NCI-H2029 (cell line): ENCODE measurements at places on chromosomes 5 and 9.

DNA sequence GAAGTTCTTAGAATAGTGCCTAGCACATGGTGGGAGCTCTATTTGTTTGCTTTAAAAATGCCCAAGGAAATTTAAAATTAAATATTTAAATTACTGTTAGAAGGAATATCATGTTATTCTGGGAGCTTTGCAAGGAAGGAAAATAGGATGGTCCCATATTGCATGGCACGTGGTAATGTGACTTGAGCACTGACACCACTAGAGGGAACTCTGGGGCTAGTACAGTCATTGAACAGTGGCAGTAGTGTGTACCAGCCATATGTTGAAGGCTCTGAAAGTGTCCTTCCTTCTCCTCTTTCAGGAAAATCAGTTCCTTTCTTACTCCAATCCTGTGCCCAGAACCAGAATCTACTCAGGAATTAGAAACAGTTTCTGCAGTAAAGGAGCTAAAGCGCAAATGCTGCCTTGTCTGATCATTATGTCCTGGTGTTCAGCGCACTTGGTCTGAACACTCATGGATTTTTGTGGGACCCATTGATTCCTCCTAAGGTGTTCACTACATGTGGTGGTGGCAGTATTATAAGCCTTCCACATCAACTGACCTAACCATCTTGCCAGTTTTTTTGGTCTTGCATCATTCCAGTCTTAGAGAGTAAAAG lies 54.1 kb downstream of the GDA start:
- no peak for DNase-seq

- DNase-seq = no peak
Measured at GRCh38 chr5:151465476-151465875, 18.1 kb downstream of the SLC36A1 start.

DNA sequence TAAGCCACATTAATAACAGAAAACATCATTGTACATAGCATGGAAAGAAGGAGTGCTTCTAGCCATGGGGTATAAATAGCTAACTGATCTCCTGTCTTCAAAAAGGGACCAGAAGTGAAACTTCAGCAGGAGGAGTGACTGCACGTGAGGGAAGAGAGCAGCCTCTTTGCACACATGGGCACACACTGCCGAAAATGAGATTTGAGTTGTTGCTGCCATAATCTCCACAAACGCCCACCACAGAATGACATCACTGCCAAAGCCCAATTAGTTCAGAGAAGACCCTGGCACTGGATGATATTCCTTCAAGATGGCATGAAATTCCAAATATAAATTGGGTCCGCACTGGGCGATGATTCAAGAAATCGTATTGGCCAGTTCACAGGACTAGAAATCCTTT lies 238.9 kb upstream of the NR4A3 start:
- DNase-seq = no peak

DNA sequence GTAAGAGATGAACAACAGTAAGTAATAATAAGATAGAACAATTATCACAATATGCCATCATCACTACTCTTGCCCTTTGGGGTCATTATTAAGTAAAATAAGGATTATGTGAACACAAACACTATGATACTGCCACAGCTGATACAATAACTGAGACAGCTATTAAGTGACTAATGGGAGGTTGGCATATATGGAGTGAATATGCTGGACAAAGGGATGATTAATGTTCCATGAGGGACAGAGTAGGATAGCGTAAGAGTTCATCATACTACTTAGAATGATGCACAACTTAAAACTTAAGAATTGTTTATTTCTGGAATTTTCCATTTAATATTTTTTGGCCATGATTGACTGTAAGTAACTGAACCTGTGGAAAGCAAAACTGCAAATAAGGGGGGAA lies 16.6 kb downstream of the POU5F2 start:
- DNase-seq = no peak

DNA sequence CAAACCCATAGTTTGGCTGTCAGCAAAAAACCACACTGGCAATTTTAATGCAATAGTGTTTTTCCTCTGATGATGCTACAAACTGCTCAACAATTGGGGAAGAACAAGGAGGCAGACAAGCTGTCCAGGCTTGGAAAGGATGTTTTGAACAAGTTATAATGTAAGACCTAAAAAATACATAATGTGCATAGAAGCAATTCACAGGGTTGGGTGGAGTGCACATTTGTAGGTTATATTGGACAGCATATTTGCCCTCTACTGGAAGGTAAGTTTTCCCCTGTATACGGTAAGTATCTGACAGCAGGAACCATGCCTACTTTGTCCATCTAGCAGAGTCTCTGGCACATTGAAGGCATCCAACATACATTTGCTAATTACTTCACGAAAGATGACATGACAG lies 114.3 kb upstream of the PUM3 start:
- no peak for DNase-seq

DNA sequence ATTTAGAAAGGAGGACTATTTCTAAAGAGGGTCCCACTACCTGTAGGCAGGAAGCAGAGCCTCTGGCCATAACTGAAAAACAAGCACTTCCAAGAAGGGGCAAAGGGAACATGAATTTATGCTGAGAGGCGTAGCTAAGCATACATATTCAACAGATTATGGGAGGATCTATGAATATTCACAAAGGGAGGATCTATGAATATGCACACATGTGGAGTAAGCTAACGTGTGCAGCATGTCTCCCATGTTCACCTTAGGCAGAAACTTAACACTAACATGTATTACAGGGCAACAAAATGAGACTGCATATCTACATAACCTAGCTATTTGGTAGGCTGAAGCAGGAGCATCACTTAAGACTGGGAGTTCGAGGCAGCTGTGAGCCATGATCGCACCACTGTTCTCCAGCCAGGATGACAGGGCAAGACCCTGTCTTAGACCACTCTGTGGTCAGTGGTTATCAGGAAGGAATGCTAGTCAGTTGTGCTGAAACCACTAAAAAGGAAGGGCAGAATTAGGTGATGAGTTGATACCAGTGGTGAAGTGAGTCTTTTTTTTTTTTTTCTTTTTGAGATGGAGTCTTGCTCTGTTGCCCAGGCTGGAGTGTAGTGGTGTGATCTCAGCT lies 20.8 kb downstream of the FXN start:
- no peak for DNase-seq

GRCh38 chr5:78467752-78468357 lies 107.4 kb downstream of the SCAMP1 start:
- peak; percentile 44 for DNase-seq

DNA sequence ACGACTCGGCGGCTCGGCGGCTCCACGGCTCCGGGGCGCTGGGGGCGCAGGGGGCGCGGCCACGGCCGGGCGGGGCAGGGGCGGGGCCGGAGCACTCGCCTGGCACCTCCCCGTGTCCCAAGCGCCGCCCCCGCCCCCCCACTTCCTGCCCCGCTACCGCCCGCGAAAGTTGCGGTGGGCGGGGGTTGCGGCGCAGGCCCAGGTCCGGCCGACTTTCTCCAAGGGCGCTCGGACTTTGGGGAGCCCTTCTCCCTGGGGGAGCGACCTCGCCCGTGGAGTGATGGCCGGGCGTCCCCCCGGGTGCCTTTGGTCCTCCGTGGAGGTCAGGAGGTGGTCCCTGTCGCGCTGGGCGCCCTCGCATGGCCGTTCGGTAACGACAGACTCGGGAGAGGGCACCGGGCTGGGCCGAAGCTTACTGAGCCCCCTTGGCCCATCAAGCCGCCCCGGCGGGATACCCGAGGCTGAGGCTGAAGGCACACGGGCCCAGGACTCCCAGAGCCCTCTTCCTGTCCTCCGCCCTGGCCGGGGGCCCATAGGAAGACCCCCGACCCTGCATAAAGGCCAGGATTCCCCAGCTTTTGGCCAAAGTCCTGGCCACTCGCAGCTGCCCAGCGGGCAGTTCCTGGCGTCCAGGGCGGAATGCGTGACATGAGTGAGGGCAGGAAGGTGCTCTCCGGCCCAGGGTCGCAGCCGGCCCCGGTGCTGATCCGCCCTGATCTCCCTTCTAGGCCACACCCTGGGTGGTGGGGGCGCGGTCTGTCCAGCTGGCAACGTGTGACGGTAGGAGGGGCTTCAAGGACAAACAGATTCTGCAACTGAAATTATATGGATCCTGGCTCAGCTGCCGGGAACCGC lies 883 bp upstream of the VAV2 start:
- DNase-seq = peak; percentile 84

- no peak for DNase-seq
Measured at GRCh38 chr9:85042981-85043647, 373.6 kb downstream of the NTRK2 start.

- DNase-seq = no peak
Measured at GRCh38 chr5:157735991-157736390, 4.8 kb downstream of the THG1L start.

GRCh38 chr5:126370796-126371718 lies 52.2 kb upstream of the GRAMD2B start:
- DNase-seq = no peak
